ENCODE measurements at places on chromosomes 3 and 15.

- DNase-seq: no peak
These were observed 1010.8 kb downstream of the FHIT start for GRCh38 chr3:60240492-60240891.

- no peak for DNase-seq
These were observed 575.4 kb upstream of the GOLIM4 start for GRCh38 chr3:168671091-168671490.

GRCh38 chr3:196867155-196867506 is 589 bp upstream of the SENP5 start:
- no peak for DNase-seq

- no peak for DNase-seq
These were observed 64.9 kb downstream of the IMPG2 start for GRCh38 chr3:101255441-101255840.

DNA sequence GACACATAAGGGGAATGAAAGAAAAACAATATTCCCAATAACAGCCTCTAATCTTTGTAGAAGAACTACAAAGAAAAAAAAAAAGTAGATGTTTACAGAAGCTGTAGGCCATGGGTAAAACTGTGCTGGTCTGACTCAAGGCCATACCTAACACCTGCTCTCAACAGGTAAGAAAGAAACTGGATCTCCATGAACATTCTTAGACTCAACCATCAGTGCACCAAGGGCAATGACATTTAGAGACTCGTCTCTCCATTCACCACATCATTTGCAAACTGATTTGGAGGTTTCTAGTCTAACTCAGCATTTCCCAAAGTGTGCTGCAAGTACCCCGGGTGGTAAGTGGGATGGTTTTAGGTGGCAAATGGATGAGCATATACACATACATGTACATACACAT is 164.2 kb downstream of the FOXP1 start:
- no peak for DNase-seq

- DNase-seq: no peak
These were observed 71.8 kb upstream of the GATM start for GRCh38 chr15:45449916-45450867.

GRCh38 chr3:9690451-9691450 is 12.9 kb upstream of the CPNE9 start:
- DNase-seq: no peak

GRCh38 chr15:39460748-39461147 is 120.1 kb upstream of the THBS1 start:
- DNase-seq: no peak

DNA sequence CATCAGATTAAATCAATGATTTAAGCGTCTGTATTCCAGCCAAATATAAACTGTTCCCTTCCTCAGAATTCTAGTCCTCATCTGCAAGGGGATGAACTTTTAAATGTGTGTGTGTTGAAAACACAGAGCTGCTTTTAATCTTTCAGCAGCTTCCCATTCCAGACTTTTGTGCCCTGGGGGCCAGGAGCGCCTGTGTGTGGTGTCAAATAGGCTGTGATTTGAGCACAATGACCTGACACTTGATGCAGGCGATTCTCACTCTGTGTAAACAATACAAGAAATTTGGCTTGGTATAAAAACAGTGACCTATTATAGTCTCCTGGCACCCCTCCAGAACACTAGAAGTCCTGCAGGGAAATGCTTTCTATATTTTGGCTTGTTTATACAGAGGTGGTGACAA is 274.6 kb upstream of the ROPN1 start:
- no peak for DNase-seq

DNA sequence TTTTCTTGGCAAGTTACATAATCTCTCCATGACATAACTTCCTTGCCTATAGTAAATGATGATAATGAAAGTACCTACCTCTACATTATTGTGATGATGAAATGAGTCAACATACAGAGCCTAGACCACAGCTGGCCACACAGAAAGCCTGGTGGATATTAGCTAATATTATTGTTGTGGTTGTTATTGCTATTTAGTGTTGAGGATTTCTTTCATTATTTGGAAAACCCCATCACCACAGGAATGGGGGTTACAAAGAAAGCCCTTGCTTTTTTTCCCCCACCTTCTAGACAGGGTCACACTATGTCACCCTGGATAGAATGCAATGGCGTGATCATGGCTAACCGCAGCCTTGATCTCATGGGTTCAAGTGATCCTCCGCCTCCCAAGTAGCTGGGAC is 125.0 kb downstream of the PDZRN3 start:
- no peak for DNase-seq

- no peak for DNase-seq
These were observed 210.9 kb upstream of the TOPAZ1 start for GRCh38 chr3:44030687-44031305.

GRCh38 chr15:75947092-75947491 is 43.4 kb downstream of the FBXO22 start:
- no peak for DNase-seq

DNA sequence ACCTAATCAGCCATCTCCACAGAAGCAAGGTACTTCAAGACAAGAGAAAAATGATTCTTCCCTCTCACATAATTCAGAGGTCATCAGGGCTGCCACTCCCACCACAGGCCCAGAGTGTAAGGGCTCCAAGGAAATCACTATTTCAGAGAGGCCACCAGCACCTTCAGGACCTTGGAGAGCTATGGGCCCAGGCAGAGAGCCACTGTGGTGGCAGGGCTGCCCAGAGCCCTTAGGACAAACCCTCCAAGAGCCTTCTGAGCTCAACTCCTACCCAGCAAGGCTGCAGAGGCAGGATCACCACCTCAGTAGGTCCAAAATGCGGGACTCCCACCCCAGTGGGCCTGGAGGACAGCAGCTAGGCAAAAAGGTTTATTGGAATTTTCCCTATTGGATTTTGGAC is 17.9 kb upstream of the FAN1 start:
- DNase-seq: no peak

GRCh38 chr3:88150371-88150770 is 612 bp downstream of the C3orf38 start:
- DNase-seq: no peak

GRCh38 chr3:46878781-46879436 is 1.4 kb downstream of the PTH1R start:
- no peak for DNase-seq

- no peak for DNase-seq
These were observed 188.2 kb downstream of the ATP10A start for GRCh38 chr15:25674913-25675312.

DNA sequence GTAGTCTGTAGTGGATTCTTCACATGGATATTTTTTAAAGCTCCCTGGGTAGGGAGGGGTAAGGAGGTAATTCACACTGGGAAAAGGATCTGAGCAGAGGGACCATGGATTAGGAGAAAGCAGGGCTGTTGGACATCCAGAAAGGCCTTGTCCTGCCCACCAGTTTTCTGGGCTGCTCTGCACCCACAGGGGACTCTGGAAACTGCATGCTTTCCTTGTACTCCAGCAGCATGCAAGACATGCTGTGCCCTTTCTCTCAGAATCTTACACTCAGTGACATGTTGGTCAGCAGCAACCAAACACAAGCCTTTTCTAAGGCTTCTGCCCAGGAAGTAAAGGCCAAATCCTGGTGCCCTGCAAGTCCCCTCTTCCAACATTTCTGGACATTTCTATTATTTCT is 2.5 kb upstream of the FBN1 start:
- DNase-seq: no peak

GRCh38 chr3:7760718-7761117 is 740.9 kb upstream of the LMCD1 start:
- no peak for DNase-seq

GRCh38 chr15:90839187-90840071 is 29.0 kb upstream of the FURIN start:
- peak; percentile 75 for DNase-seq

DNA sequence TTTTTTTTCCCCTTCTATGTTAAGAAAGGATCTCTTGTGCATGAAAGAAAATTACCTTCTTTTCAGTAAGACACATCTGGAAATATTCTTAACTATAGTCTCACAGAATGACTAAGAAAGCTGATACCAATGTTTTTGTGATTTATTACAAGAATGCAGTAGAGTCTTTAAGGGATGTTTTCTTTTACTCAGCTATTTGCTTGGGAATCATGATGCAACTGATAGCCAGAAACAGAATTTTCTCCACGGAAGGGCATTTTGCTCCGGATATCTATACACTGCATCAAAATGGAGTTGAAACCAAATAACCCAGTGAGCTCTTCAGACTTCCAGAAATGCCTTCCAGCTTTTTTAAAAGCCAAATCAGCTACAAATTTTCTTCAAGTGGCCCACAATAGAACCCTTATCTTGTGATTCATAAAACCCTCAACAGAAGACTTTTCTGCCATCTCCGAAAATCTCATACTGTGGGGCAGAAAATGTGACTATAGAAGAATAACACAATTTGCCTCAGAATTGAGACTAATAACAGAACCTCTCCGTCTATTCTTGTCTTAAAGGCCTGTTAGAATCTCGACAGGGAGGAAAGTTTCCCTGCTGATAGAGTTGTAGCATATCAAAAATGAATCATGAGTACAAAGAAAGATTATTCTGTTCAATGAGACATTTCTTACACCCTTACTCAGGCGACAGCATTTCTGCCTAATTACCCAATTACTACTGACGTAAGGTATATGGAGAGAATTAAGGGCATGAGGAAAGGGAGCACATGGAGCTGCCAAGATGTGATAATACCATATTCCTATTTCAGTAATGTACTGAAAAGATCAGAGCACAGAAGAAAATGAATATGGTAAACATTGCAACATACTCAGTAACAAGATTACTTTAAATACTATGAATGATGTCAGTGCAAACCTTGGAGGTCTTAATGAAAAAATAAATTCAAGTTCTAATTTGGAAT is 900.1 kb downstream of the ROBO1 start:
- no peak for DNase-seq

DNA sequence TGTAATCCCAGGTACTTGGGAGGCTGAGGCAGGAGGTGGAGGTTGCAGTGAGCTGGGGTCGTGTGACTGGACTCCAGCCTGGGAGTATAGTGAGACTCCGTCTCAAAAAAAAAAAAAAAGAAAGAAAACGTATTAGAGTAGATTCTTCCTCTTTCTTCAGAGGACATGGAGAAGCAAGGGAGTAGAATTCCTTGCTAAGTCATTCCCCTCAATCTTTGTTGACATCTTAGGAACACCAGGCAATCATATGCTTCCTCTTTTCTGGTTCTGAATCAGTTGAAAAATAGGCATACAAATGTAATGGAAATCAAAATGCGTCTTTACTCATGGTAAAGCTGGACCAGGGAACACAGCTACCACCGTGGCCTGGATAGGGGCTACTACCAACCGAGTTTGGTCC is 38.3 kb upstream of the ATOSA start:
- DNase-seq: no peak

DNA sequence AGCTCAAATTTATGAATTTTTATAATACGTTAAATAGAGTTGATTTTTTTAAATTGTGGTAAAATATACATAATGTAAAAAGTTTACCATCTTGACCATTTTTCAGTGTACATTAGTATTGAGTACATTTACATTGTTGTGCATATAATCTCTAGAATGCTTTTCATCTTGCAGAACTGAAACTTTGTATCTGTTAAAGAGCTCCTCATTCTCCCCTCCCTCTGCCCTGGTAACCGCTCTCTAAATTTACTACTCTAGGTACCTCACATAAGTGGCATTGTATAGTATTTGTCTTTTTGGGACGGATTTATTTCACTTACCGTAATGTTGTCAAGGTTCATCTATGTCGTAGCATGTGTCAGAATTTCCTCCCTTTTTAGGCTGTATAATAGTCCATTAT is 13.6 kb downstream of the TBC1D23 start:
- DNase-seq: no peak

DNA sequence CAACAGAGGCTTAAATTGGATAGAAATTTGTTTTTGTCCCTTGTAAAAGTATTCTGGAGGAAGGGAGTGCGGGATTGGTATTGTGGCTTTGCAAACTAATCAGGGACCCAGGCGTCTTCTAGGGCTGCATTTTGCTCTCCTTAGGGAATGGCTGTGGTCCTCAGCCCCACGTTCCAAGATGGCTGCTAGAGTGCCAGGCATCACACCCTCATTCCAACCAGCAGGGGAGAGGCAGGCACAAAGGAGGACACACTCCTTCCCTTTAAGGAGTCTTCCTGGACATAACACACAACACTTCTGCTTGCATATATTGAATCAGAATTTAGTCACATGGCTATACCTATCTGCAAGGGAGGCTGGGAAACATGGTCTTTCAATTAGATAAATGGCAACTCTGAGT is 174.5 kb upstream of the LYSMD4 start:
- no peak for DNase-seq

- no peak for DNase-seq
These were observed 186.6 kb upstream of the FEZF2 start for GRCh38 chr3:62559831-62560445.

GRCh38 chr15:59237119-59237855 is 30.6 kb downstream of the LDHAL6B start:
- no peak for DNase-seq

DNA sequence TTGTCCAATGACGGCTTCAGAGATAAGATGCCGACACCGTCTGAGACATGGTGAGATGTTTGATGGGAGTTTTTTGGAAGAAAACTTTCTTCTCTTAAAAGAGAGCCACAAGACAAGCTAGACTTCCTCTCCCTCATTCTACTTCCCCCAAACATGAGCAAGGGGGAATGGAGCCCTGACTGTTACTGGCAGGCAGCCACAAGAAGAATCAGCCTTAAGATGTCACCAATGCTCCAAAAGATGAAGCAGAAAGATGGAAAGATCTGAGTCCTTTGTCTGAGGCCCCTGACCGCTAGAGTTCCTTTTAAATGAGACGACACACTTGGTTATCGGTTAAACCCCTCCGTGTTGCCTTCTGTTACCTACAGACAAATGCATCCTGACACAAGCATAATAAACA is 108.7 kb downstream of the ST8SIA2 start:
- no peak for DNase-seq

GRCh38 chr15:57586661-57587424 is 4.9 kb upstream of the MYZAP start:
- no peak for DNase-seq

GRCh38 chr15:78603467-78603866 is 17.3 kb downstream of the CHRNA3 start:
- DNase-seq: no peak

GRCh38 chr3:25297667-25298585 is 130.1 kb upstream of the RARB start:
- DNase-seq: no peak

DNA sequence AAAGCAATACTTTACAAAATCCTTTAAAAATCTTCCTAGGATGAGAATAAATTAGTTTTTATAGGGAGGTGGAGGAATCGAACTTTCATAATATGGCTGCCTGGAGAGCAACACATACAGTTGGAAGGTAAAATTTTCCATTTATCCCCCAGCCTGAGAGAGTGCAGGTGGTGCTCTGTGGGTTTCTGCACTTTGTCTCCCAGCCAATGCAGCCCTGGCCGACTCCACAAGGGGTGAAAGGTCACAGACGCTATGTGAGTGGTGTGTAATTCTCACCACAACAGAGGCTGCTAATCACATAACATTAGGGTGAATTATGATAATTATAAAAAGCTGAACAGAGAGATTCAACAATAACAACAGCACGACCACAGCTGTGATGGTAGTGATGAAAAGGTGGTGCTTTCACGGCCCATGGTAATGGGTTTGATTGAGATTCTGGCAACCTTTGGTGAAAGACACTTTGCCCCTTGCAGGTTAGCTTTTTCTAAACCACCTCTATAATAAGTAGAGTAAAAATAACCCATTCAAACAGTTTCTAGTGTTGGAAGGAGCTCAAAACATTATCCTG is 30.1 kb upstream of the NANOGP8 start:
- DNase-seq: no peak

- DNase-seq: no peak
These were observed 151.1 kb upstream of the OSTN start for GRCh38 chr3:191047930-191048329.

GRCh38 chr15:70244978-70245542 is 147.3 kb upstream of the TLE3 start:
- no peak for DNase-seq

- DNase-seq: no peak
These were observed 580 bp upstream of the MAGEF1 start for GRCh38 chr3:184712248-184713039.

All from activated T-cell treated with anti-CD3 and anti-CD28 coated beads, Interleukin-2, amount 50 U/mL, for 48 hours (primary cell).